ENCODE measurements at places on chromosomes 1 and 21.

DNA sequence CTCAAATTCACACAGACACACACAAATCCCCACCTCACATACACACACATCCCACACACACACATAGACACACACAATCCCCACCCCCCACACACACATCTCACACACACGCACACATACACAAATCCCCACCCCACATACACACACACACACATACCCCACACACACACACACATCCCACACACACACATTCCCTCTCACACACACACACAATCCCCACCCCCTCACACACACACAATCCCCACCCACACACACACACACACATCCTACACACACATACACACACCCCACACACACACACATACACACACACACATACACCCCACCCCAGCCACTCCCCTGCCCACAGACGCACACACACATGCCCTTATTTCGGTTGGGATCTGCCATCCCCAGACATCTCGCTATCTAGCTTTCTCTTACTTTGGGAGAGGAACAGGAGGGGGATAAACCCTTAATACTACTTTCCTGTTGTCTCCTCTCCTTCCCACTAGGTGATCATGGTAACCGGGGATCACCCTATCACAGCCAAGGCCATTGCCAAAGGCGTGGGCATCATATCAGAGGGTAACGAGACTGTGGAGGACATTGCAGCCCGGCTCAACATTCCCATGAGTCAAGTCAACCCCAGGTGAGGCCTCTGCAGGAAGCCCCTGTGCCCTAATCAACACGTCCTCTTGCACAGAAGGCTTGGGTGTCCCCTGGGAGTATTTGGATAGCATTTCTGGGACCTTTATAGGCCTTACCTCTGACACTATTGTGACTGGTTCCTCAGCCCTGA is 17.2 kb upstream of the ATP1A4 start:
- DNase-seq: no peak

GRCh38 chr1:62362061-62362917 is 43.1 kb upstream of the KANK4 start:
- DNase-seq: no peak

GRCh38 chr1:39960431-39960958 is 5.5 kb downstream of the MFSD2A start:
- DNase-seq: no peak

DNA sequence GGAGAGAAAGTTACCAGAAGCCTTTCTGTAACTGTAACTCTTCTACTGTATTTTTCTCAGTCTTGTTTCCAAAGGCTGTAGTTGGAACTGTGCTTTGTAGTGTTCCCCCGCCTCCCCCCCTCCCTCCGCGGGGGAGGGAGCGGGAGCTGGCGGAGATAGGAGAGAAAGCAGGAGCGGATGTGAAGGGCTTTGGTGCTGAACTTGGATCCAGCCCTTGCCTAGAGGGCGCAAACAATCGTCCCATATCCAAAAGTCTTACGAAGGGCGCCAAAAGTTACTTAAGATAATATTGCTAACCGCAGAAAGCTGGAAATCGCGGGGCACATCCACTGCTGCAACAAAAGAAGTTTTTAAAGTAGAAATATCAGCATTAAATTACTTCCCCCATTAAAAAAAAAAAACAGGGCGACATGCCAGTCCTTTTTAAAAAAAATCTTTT is 2.4 kb upstream of the NFIA start:
- no peak for DNase-seq

- DNase-seq: no peak
Observed at GRCh38 chr21:44955141-44955797, 15.4 kb downstream of the SLX9 start.

GRCh38 chr1:112982853-112983536 is 27.0 kb upstream of the SLC16A1 start:
- DNase-seq: no peak

GRCh38 chr1:60622486-60622885 is 459.9 kb upstream of the NFIA start:
- DNase-seq: no peak

- DNase-seq: no peak
Observed at GRCh38 chr1:216462066-216462775, 39.0 kb upstream of the USH2A start.

GRCh38 chr1:205534444-205534985 is 30.0 kb downstream of the CDK18 start:
- DNase-seq: no peak

- DNase-seq: no peak
Observed at GRCh38 chr1:230158415-230159291, 91.6 kb downstream of the GALNT2 start.

DNA sequence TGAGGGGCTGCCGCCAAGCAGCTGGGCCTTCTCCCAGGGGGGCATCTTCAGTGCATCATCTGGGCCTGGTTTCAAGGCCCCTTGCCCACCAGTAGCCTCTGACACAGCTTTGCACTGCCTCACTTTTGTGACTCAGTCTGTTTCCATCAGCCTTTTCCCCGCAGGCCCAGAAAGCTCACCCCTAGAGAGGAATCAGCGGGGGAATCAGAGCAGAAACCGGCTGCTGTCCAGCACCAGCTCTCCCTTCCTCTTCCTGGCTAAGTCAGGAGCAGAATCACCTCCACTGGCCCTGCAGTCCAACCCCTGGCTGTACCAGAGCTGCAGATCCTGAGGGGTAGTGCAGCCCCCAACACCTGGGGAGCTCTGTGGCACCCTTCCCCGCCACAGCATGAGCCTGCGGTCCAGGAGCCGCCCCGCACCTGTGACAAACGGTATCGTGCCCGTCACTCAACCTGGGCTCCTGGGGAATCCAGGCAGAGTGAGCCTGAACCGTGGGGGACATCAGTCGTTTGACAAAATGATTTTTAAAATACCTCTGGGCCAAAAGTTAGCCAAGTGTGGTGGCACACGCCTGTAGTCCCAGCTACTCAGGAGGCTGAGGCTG is 83.3 kb upstream of the TMEM51 start:
- no peak for DNase-seq

- DNase-seq: no peak
Observed at GRCh38 chr1:94701796-94702441, 118.2 kb upstream of the SLC44A3 start.

GRCh38 chr1:199573047-199573446 is 454.5 kb upstream of the NR5A2 start:
- DNase-seq: no peak

DNA sequence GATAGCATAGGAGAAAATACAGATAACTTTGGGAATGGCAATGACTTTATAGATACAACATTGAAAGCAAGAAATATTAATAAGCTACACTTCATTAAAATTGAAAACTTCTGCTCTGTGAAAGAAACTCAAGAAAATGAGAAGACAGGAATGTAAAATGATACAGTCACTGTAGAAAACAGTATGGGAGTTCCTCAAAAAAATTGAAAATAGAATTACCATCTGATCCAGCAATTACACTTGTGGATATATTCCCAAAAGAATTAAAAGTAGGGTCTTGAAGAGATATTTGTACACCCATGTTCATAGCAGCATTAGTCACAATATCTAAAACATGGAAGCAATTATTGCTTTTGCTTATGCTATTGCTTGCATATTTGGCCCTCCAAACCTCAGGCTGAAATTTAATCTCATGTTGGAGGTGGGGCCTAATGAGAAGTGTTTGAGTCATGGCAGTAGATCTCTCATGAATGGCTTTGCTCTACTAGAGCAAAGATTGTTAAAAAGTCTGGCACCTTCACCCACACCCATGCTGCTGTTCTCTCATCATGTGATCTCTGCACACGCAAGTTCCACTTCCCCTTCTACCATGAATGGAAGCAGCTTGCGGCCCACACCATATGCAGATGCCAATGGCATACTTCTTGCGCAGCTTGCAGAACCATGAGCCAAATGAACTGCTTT is 15.3 kb upstream of the AHCYL1 start:
- no peak for DNase-seq

- no peak for DNase-seq
Observed at GRCh38 chr1:62903982-62904855, 120.3 kb downstream of the ATG4C start.
